ENCODE measurements at places on chromosomes 3 and 15.

DNA sequence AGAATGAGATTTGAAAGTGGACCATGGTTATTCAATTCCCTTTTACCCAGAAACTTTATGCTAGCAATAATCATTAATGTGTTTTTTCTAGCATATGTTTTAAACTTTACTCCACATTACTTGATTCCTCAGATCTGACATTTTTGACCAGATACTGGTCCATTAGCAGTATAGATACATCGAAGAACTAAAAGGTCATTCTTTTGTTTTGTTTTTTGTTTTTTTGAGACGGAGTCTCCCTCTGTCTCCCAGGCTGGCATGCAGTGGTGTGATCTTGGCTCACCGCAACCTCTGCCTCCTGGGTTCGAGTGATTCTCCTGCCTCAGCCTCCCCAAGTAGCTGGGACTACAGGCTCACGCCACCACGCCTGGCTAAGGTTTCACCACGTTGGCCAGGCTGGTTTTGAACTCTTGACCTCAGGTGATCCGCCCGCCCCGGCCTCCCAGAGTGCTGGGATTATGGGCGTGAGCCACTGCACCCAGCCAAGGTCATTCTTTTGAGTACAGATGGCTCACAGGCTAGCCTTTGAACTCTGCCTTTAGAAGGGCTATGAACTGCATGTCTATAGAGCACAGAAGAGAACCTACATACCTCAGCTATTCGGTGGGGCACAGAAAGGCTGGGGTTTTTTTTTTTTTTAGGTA, 28.6 kb downstream of the CHP1 start:
- DNase-seq: no peak

DNA sequence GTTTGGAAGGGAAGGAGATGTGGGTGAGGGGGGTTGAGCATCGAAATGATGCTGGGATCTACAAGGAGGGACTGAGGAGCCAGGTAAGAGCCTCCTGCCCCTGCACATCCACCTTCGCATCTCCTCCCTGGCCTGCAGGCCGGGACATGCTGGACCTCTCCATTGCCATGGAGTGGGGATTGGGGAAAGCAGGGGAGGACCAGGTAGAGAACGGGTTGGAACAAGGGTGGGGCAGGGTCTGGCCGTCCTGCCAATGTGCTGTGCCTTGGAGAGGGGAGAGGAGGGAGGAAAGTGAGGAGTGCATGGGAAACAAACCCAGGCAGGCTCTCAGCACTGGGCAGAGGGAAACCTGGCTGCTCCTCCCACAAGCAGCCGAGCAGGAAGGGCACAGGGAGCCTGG, 10.6 kb downstream of the PLA2G4B start:
- DNase-seq: no peak

DNA sequence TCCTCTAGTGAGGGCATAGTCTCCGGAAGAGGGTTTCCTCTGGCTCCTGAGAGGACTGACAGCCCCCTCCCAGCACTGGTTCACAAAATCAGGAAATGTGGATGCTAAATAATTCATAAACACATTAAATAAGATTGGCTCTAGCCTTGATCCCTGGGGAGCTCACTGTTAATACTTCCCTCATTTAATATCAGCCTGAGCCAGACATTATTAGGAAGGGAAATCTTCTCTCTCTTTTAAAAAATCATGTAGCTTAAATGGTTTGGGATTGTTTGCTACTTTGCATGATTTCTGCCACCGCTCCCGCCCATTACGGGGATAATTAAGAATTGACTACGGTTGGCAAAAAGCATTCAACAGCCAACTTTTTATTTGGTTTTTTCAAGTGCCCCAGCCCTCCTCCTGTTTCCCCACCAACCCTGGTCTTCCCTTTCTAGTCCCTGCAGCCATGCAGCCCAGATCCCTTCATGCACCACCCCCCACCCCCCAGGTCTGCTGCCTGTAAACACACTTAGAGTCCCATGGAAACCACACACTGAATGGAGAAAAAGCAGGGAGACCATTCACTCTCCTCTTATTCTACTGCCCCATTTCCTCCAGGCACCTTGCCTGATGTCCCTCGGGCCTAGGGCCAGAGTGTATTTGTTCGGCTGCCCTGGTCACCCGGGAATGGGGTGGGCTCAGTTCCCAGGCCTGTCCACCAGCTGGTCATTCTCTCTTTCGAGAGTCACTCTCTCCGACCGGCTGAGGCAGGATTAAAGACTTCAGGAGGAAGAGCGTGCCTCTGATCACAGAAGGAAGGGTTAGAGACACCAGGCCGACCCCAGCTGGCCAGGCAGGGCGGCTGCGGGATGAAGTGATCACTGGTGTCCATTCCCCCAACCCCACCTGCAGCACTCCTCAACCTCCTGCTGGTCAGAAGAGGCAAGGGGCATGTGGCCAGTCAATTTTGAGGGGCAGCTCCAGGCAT, 45.1 kb downstream of the SEMA5B start:
- no peak for DNase-seq

GRCh38 chr3:168085491-168086119, 10.1 kb downstream of the GOLIM4 start:
- peak; percentile 11 for DNase-seq

DNA sequence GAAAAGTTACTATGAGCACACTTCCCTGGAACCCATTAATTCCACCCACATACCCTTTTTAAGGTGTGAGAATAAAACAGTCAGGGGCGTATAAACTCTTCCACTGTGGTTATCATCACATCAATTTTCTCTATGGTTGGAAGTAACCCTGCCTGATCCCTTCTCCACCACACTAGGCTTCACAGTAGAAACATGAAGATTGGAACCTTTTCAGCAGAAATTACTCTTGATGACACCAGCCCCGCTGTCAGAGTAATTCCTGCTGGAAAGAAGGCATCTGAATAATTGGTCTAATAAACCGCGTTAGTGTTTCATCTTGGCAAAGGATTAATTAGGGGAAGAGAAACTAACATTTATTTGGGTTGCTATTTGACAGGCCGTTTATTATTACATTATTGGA, 278.4 kb downstream of the MFSD1 start:
- no peak for DNase-seq

DNA sequence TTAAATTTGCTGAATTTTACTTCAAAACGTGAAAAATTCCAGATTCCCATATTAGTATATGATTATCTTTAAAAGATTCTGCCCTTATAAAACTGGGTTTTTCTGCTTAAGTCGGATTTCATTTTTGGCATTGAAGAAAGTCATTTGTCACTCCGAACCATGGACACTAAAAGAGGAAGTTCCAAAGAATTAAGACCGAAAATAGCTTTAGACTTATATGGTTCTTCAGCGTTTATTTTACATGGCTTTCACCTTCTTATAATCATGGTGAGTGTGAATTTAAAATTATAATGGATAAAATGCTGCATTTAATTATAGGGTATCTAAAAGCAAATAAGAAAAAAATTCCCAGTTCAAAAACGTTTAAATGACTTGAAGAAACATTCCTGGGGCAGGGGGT, 1.0 kb downstream of the C3orf38 start:
- no peak for DNase-seq

DNA sequence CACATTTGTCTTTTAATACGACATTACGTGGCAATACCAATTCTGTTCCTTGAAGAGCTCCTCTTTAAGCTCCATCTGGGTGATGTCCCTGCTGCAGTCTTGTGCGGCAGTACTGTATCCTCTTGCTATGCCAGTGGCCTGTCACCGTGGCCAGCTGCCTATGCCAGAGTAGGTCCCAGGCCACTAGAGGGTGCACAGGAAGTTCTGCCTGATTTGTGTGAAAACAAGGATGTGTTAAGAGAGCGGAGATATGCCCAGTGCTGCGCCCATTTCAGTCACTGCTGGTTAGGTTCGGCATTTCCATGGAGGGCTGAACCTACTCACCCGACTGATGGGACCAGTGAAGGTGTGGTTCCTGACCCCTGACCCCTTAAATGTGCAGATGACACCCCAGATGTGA, 25.2 kb downstream of the NIPA1 start:
- DNase-seq: no peak

GRCh38 chr3:174325834-174326700, 533.1 kb upstream of the NAALADL2 start:
- no peak for DNase-seq

- no peak for DNase-seq
Observed at GRCh38 chr15:95016511-95017229, 785.3 kb downstream of the MCTP2 start.

- no peak for DNase-seq
Observed at GRCh38 chr3:126449621-126450051, 26.1 kb downstream of the ZXDC start.

DNA sequence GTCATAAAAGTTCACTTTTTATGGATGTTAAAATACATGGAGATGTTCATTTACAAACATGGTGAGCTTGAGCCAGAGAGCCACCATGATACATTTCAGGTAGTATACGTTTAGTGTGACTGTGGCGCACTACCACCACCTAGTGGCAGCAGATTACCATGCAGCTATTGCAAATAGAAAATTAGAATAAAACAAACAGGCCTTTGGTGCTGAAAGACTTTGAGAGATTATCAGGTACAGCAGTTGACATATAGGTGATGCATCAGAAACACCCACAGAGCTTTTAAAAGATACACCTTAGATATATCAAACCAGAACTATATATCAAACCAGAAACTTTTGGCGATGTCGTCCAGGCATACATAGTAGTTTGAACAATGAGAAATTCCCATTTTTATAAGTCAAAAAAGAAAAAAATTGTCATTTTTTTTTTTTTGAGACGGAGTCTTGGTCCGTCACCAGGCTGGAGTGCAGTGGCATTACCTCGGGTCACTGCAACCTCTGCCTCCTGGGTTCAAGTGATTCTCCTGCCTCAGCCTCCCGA, 42.0 kb upstream of the ICE2 start:
- DNase-seq: peak; percentile 48

DNA sequence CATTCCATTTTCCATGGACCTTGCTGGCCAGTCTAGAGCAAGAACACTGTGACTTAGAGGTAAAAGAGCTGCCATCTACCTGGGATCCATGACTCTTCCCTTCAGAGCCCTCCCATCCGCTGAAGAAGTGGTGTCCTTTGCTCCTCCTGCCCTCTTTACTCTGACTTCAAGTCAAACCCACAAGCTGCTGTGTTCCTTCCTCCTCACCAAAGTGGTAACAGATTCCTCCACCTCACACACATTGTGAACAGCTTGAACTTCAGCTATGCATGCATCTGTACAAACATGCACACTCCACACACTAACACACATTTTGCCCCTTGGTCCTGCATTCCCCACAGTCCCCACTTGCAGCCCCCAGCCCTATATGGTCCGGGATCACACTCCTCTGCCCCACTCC, 990 bp downstream of the IQCF5 start:
- DNase-seq: no peak

DNA sequence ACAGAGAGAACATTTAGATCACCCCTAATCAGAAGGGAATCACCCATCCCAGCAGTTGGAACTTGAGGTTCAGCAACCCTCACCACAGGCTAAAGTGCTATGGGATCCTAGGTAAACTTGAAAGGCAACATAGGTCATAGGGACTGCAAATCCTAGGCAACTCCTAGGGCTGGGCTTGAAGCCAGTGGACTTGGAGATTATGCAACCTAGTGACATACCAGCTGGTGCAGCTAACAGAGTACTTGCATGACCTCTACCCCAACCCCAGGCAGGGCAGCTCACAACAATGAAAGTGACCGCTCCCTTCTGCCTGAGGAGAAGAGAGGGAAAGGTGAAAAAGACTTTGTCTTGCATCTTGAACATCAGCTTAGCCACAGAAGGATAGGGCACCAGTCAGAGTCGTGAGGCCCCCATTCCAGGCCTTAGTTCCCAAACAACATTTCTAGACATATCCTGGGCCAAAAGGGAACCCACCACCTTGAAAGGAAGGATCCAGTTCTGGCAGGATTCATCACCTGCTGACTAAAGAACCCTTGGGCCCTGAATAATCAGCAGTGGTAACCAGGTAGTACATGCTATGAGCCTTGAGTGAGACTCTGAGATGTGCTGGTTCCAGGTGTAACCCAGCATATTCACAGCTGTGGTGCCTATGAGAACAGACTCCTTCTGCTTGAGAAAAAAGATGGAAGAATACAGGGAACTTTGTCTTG, 37.6 kb upstream of the FBN1 start:
- no peak for DNase-seq

- no peak for DNase-seq
Observed at GRCh38 chr3:11914041-11914440, 67.4 kb upstream of the TAMM41 start.

GRCh38 chr15:60477916-60478565, 901 bp downstream of the ICE2 start:
- DNase-seq: peak; percentile 28

- no peak for DNase-seq
Observed at GRCh38 chr15:32718821-32719716, 1.3 kb downstream of the GREM1 start.

- DNase-seq: no peak
Observed at GRCh38 chr15:65346856-65347598, 30.8 kb downstream of the IGDCC3 start.

DNA sequence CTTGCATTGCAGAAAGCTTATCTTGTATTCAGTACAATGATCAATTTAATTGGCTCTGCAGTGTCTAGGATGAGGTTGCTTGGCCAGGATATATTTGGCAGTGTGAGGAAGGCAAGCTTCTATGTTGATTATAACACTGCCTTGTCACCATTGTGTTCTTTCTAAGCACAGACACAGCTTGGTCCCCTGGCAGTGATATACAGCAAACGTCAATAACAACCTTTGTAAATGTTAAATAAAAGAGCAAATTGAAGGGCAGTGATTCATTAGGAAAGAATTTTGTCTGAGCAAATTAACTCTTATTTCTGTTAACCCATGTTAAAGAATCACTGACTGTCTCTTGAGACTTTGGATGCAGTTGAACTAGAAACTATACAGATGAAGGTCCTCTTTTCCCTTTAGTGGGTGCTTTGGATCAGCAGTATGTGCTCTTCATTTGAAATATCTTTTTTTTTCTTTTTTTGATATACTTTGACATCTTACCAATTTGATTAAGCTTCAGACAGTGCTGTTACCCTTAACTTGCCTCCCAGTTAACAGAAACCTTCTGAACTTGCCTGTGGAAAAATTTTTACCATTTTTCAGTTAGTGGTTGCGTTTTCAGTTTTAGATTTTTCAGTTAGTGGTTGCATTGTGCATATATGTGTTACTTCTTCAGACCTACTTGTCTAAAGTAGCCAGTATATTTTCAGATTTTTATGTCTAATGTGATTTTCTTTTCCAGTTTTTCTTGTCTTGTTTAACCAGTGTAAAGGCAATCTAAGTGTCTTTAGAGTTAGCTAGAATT, 199.8 kb downstream of the TCF12 start:
- DNase-seq: no peak

DNA sequence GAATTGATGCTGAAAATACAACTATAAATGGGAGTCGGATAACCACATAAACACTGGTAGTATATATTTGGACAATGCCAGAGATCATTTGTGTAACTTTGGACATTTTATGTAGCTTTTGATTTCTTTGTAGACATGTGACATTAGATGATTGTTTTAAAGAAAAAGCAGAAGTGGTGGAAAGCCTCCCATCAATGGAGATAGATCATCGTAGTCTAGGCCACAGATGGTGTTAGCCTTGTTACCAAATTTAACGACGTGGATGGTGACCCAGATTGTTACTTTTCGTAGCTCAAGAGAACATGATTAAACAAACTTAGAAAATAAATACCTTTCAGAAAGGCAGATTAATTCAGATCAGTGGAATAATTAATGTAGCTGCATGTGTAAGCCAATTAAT, 8.8 kb downstream of the CACNA1D start:
- no peak for DNase-seq
